ENCODE measurements at places on chromosomes 7 and 10.

GRCh38 chr10:131973160-131973951 is 8.4 kb downstream of the BNIP3 start:
- no peak for DNase-seq

GRCh38 chr10:129023082-129023481 is 444.0 kb upstream of the MGMT start:
- DNase-seq: no peak

DNA sequence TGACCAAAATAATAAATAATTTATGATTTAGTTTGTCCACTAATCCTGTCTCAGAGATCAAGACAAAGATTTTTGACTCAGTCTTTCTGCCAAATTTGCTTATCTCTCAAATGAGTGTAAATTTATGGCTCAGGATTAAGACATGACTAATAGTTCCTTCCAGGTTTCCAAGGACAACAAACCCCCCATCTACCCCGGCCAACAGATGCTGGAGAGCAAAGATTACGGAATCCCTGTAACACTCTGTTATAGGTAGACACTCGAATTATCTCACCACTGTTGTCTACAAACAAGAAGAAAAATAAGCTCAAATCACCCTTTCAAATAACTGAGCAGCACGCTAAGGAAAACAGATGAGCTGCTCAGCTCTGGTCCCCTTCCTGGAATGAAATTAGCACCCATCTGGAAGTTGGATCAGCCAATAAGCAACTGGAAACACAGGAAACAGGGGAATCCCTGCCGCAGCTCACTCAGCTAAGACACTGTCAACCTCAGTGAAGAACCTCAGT is 56.8 kb upstream of the SVIL start:
- DNase-seq: no peak

DNA sequence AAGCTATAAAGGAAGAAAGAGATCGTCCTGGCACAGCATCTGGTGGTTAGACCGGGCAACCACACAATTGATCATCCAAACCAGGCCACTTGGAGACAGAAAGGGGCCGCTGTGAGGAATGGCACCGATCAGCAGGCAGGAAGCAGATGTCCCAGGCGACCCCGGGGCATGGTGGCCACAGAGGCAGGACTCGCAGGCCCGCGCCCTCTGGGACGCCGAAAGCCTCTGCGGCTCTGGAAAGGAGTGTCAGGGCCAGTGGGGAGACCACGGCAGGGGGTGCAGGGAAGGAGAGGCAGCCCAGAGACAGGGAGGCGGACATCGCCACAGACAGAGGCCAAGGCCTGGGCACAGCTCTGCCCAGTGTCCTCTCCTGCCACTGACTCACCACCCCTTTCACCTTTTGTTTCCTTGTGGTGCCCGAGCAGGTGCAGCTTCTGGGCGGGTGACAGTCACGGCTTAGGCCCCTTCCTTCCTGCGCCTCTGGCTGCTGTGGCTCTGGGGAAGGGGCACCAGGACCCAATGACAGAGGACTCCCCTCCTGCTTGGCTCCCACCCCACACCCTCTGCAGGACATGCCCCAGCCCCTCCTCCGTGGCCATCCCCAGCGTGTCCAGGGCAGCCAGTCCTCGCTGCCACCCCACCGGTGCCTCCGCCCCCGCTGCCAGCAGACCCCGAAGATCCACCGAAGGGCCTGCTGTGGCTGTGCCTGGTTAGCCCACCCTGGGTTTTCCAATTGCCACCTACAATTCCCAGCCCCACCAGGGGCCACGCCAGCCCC is 10.9 kb downstream of the STK32C start:
- no peak for DNase-seq

DNA sequence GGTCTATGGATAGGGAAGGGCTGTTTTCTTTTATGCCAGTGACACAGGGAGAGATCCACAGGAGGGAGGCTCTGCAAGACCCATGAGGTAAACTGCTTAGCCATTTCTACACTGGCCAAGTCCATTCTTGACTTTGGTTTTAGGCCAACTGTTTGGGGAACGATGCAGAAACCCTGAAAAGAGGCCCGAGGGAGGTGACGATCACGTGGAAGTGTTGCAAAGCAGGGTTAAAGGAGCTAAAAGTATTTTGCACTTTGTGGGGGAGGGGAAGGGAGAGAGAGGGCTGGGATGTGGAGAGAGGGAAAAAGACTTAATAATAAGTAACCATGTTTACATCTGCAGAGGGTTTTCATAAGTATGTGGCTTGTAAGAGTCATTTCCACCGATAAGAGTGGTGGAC is 239.7 kb downstream of the EMX2 start:
- no peak for DNase-seq

- DNase-seq: no peak
These were observed 5.7 kb downstream of the MNX1 start for GRCh38 chr7:157004521-157005455.

DNA sequence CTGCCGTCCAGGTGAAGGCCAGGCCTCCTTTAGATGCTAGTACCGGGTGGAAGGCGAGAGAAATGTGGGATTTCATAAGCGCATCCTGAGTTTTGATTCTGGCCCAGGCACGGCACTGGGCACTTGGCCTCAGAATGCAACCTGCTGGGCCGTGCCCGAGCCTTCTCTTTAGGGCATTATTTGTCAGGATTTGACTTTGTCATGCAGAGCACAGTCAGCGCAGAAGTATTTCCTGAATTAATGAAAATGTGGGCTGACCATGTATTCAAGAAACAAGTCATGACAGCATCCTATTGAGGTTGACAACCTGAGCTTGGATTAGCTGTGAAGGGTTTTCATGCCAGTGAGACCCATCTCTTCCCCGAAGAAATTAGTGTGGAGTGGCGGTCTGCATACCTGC is 34.4 kb downstream of the RCC1L start:
- DNase-seq: no peak

GRCh38 chr10:43674553-43675210 is 26.0 kb upstream of the ZNF32 start:
- DNase-seq: no peak

- no peak for DNase-seq
These were observed 304.7 kb downstream of the CDK14 start for GRCh38 chr7:90900628-90901356.

GRCh38 chr7:73718438-73718881 is 1.0 kb downstream of the STX1A start:
- no peak for DNase-seq

DNA sequence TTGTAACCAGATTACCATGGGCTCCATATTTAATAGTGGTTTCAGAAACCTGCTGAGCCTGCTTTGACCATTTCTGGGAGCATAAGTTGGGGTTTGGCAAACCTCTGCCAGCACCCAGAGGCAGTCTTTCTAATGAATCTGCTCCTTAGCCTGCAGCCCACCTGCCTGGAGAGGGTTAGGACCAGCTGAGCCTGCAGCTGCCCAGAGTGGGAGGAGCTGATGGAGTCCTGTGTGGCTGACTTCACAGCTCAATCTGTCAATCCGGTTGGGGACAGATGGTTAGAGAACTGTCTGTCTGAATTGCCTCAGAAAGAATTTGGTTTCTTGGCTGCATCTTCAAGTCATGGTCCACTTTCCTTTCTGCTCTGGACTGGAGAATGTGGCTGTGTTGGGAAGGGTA is 444.6 kb downstream of the NRG3 start:
- DNase-seq: no peak

DNA sequence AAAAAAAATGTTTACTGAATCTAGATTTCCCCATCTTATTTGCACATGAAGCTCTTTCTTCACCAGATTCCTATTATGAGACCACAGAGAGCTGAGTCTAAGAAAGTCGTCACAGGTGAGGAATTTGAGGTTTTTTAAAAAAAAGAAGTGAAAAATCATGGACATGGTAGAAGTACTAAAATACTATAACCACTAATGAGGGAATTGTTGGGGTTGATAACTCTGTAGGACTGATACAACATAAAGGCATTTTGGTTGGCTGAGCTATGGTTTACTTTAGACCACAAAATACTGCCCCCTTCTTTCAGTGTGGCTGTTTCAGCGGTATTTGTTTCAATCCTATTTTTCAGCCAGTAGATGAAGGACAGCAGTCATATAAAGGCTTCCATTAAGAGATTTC is 1111.3 kb downstream of the TYW1 start:
- DNase-seq: no peak

DNA sequence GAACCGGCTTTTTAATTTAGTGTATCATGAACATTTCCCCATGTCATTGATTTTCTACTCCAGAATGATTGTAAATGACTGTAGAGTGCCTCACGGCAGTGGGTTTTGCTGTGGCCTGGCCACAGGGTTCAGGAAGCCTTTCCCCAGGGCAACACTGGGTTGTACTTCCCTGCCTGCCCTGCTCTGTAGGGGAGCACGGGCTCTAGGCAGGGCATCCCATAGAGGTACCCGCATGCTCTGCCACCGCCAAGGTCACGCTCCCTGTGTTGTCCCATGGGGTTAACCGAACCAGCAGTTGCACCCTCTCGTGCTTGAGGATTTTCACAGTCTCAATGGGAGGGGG is 63.8 kb downstream of the BPGM start:
- no peak for DNase-seq

GRCh38 chr7:75696263-75697037 is 42.3 kb downstream of the HIP1 start:
- DNase-seq: no peak

GRCh38 chr10:125135771-125136035 is 24.7 kb downstream of the CTBP2 start:
- DNase-seq: no peak

DNA sequence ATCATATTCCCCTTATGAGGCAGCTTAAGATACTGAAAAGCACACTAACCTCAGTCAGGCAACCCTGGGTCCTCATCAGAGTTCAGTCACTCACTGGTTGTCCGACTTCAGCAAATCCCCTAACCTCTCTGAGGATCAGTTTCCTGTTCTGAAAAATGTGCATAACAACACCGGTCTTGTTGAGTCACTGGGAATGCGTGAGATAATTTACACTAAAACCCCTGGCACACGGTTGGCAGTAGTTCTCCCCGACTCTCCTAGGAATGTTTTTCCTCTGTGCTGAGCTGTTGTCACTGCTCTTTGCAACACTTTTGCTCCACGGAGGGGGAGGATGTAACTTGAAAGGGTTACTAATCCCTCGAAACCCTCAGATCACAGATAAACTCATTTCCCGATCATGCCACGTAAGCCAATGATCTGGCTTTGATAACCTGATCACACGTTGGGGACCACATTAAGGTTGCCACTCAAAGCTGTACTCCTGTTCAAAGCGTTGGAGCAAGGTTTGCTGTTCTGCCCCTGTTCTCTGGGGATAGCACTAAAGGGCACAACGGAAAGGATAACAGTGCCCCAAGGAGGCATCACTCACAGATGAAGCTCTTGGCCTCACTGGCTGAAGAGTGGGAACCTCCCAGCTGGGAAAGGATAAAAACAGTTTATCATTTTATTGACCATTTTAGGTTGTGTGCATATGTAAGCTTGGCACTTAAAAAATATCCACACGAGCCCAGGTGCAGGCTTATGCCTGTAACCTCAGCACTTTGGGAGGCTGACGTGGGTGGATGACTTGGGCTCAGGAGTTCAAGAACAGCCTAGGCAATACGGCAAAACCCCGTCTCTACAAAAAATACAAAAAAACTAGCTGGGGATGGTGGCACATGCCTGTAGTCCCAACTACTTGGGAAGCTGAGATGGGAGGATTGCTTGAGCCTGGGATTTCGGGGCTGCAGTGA is 5.0 kb upstream of the RBM17 start:
- no peak for DNase-seq

DNA sequence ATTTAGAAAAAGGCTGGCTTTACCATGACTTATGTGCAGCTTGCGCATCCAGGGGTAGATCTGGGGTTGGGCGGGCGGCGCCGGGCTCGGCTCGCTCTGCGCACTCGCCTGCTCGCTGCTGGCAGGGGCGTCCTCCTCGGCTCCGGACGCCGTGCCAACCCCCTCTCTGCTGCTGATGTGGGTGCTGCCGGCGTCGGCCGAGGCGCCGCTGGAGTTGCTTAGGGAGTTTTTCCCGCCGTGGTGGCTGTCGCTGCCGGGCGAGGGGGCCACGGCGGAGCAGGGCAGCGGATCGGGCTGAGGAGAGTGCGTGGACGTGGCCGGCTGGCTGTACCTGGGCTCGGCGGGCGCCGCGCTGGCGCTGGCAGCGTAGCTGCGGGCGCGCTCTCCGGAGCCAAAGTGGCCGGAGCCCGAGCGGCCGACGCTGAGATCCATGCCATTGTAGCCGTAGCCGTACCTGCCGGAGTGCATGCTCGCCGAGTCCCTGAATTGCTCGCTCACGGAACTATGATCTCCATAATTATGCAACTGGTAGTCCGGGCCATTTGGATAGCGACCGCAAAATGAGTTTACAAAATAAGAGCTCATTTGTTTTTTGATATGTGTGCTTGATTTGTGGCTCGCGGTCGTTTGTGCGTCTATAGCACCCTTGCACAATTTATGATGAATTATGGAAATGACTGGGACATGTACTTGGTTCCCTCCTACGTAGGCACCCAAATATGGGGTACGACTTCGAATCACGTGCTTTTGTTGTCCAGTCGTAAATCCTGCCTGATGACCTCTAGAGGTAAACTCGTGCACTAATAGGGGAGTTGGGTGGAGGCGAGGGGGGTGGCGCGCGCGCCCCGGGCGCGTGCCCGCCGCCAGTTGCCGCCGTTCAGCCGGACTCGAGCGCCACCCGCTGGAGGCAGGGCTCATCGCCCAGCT is at the start of gene HOXA5:
Gene HOXA5 (minus strand): TSS at position 659 of the 927 bp plus-strand sequence. CDS start 74 bp downstream, at position 585.
- no peak for DNase-seq

- DNase-seq: no peak
These were observed 15.9 kb downstream of the XRCC2 start for GRCh38 chr7:152660021-152660420.

DNA sequence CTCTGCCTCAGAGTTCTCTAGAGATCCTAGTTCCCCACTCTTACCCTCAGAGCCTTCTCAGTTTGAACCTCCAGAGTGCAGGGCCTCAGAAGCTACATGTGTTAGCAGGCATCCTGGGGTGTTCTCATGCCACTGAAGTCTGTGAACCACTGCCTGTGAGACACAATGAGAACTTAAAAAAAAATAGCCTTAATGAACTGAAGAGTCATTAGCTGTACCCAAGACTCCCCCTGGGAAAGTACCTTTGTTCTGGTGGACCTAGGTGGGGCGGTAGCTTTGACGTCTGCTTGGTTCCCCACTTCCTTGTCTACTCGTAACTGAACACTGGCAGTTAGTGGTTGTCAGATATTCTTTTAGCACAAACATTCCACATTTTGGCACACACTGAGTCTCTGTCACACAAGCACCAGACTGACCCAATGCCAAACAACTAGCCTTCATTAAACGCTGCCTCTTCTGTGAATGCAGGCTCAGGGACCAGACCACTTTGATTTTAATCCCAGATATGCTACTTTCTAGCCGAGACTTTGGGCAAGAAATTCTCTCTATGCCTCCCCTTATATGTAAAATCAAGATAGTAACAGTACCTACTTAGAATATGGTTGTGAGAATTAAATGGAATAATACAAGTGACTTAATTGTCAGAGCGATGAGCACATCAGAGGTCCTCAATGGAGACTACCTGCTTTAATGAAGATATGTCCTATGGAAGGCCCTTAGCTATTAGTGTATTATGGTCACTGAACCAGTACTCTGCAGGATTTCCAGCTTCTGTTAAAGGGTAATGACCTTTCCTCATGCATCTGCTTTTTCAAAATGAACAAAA is 75.3 kb upstream of the CC2D2B start:
- no peak for DNase-seq

All from KG1 (cell line).